ENCODE measurements at places on chromosomes 7 and 10.

- no peak for DNase-seq
Observed at GRCh38 chr7:47803025-47803424, 145.2 kb downstream of the PKD1L1 start.

DNA sequence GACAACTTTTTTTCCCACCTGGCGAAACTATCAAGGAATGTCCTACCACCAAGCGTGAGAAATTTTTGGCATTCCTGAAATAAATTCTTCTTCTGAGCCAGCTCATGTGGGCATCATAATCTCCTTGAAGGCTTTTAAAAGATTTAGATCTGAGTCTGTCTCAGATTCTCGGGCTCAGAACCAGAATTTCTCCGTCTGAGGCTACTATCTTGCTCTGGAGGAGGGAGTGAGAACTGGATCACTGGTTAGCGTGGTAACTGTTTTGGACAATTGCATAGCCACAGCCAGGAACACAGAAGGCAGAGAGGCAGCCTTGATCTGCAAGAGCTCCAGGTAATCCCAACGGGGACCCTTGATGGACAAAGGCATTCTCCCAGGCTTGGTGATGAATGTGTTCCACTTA lies 1.0 kb upstream of the PLAC9 start:
- no peak for DNase-seq

- DNase-seq = no peak
Observed at GRCh38 chr7:16934722-16935340, 53.0 kb upstream of the AGR3 start.

- no peak for DNase-seq
Observed at GRCh38 chr10:63467841-63468240, 2.1 kb upstream of the JMJD1C start.

GRCh38 chr7:151623766-151624165 lies 104.1 kb upstream of the RHEB start:
- DNase-seq = no peak

GRCh38 chr10:16193241-16193640 lies 243.6 kb upstream of the PTER start:
- no peak for DNase-seq

- no peak for DNase-seq
Observed at GRCh38 chr7:88224601-88225275, 4.9 kb upstream of the SRI start.

- DNase-seq = no peak
Observed at GRCh38 chr7:142053988-142054387, 57.5 kb upstream of the MGAM2 start.

- DNase-seq = no peak
Observed at GRCh38 chr10:78130966-78131710, 97.5 kb downstream of the RPS24 start.
